ENCODE measurements at places on chromosomes 13 and 19.

DNA sequence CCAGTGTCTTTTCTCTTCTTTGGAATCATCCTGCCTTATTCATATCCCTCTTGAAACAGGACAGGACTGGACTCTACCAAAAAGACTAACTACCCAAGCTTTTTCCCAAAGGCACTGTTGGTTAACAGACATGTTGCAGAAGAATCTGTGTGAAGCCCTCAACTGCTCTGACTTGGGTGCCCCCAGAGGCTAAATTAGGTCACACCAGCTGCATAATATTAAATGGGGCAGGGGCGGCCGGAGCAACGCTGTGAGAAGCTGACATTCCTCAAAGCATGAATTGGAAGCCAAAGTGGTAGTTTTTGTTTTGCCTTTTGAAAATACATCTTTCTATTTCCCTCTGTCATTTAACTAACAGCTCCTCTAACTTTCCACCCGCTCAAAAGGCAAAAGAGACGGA is 185.9 kb downstream of the LHFPL6 start:
- no peak for DNase-seq

GRCh38 chr13:40337651-40338050 is 328.8 kb downstream of the FOXO1 start:
- DNase-seq, result no peak

- DNase-seq, result no peak
Measured at GRCh38 chr13:73060251-73061160, 1.7 kb downstream of the KLF5 start.

- no peak for DNase-seq
Measured at GRCh38 chr13:33017323-33017929, 1.2 kb downstream of the KL start.

GRCh38 chr13:76837801-76838200 is 48.4 kb downstream of the KCTD12 start:
- DNase-seq, result no peak

- no peak for DNase-seq
Measured at GRCh38 chr13:72757792-72758535, 23.7 kb downstream of the DIS3 start.

DNA sequence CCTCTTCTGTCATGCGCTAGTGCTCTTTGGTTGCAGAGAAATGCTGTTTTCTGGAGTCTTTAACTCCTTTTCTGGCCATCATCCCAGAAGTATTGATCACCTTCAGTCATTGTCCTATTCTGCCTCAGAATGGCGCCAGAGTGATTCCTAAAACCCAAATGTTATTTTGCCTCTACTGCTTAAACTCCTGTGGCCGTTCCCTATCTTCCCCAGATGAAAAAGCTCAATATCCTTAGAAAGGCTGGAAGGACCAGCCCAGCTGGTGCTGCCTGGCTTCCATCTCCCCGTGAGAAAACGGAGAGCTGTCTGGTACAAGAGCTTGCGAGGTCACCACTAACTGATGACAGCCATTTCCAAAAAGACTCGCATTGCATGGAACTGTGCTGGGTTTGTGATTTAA is 179.1 kb downstream of the RBM26 start:
- no peak for DNase-seq

- DNase-seq, result peak; percentile 23
Measured at GRCh38 chr19:6065685-6066374, 44.5 kb downstream of the RFX2 start.

GRCh38 chr19:996051-996838 is 4.0 kb upstream of the GRIN3B start:
- DNase-seq, result no peak

- no peak for DNase-seq
Measured at GRCh38 chr13:113324398-113324797, 27.4 kb downstream of the LAMP1 start.

DNA sequence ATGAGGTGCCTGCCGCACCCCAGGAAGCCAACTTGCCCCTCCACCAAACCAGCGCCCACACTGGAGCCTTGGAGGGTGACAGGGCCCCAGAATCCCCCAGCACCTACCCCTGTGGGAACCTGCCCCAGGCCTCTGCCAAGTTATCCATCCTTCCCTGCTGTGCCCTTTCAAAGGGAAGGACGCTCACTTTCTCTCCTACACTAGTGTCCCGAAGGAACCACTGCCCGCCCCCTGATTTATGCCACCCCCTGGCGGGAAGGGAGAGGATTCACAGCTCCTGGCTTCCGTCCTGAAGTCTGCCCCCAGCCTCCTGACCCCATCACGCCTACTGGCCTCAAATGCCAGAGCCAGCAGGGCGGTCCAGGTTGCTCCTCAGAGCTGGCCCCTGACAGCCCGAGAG is 1.4 kb downstream of the EVI5L start:
- no peak for DNase-seq

- DNase-seq, result no peak
Measured at GRCh38 chr19:34676697-34677385, at the start of gene SCGB2B2. Gene SCGB2B2 (minus strand): TSS chr19:34677159. CDS start chr19:34594563, 82,596 bp downstream.

GRCh38 chr19:46665072-46665471 is 4.1 kb upstream of the DACT3 start:
- DNase-seq, result no peak

DNA sequence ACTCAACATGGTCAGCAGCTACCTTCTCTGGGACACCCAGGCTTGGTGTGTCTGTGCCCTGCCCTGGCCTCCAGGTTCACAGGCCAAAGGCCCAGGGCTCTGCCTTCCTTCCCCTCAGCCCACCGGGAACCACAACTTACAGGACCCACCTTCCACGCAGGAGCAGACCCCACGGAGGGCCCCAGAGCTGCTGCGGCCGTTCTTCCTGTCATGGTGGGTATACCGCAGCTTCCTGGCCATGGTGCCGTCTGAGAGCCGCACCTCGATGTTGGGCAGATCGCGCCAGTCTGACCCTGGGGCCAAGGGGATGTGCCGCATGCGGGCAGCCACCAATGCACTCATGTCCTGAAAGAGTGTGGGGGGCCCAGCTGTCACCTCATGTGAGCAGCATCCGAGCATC is 17.2 kb upstream of the EIF3G start:
- DNase-seq, result no peak

- no peak for DNase-seq
Measured at GRCh38 chr19:50203281-50204080, at the start of gene MYH14. Gene MYH14 (plus strand): TSS chr19:50203622. CDS start chr19:50210366, 6,744 bp downstream.

- DNase-seq, result no peak
Measured at GRCh38 chr19:31112158-31112557, 237.1 kb downstream of the TSHZ3 start.

DNA sequence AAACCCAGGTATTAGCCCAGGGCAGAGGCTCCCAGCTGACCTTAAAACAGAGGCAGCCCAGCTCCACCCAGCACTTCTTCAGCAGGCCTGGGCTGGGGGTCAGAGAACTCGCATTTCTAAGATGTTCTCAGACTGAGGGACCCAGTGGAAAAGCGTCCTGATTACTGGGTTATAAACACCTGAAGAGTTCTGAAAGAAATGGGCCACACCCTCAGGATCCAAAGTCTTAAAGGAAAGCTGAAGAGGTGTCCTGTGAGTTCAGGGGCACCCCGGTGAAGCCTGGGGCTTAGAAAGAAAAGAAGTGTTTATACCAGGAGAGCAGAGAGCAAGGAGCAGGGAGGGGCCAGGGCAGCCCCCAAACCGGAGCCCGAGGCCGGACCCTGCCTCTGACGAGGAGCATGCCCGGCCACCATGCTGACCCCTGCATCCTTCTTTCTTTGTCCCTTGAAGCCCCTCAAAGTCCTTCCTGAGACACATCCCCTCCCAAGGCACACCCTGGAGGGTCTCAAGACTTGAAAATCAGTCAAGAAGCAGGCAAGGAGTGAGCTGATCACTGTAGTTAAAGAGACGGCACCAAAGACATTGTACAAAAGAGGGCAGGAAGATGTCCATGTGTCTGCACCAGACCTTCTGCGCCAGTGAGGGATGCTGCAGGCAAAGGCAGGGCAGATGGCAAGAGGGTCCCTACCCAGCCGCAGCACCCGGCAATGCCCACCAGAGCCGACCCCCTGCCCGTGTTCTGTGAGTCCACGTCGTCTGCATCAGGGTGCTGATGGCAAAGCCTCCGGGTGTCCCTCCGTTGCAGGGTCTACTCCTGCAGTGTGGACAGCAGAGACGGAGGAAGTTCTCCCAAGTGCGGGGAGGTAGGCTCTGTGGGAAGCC is 10.6 kb upstream of the RAB20 start:
- no peak for DNase-seq

- DNase-seq, result no peak
Measured at GRCh38 chr13:31111136-31111535, 50.6 kb downstream of the HSPH1 start.

DNA sequence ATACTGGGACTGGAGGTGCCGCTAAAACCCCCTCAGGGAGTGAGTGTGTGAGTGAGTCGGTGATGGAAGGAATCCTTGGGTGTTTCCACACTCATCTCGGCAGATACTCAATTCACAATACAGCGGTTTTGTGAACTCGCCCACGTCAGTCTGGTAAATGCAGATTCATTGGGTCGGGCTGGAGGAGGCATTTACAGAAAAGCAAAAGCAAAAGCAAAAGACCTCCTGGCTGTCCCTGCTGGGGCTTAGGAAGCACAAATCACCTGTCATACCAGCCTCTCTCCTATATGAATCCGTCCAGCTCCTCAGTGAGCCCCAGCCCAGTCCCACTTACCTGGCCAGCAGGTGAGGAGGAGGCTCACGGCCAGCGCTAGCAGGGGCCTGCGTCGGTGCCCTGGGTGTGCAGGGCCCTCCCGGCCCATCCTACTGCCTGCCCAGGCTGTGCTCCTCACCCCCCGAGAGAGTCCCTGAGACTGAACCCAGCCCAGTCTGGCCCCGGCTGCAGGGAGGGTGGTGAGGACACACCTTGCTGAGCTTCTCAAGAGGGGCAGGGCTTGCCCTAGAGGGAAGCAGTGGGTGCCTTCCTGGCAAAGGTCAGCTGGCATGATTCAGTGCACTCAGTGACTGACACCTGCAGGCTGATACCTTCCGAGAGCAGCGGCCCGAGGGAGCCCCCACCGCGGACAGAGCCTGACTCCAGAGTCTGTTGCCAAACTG is at the start of gene MUC16:
Gene MUC16, minus strand, starts transcription at position 475 of the 717 bp plus-strand sequence.
- DNase-seq, result no peak

DNA sequence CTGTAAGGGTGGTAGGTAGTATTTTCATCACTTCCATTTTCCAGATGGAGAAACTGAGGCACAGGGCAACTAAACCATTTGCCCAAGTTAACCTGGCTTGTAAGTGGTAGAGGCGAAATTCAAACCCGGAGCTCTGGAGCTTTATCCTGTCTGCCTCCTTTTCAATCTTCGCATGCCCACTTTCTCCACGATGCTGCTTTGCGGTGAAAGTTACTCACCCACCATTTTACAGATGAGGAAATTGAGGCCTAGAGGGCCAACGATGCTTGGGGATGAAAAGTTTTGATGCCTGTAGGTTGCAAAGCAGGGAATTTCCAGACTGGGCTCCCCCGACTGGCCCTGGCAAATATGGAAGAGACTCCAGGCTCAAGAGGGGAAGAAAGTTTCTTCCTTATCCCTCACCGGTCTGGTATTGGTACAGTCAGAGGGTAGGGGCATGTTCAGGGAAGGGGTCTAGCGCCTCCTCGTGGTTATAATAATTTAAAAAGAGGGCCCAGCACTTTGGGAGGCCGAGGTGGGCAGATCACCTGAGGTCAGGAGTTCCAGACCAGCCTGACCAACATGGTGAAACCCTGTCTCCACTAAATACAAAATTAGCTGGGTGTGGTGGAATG is 1.9 kb upstream of the SH2D3A start:
- DNase-seq, result no peak

GRCh38 chr13:32224916-32225315 is 90.2 kb downstream of the ZAR1L start:
- no peak for DNase-seq

DNA sequence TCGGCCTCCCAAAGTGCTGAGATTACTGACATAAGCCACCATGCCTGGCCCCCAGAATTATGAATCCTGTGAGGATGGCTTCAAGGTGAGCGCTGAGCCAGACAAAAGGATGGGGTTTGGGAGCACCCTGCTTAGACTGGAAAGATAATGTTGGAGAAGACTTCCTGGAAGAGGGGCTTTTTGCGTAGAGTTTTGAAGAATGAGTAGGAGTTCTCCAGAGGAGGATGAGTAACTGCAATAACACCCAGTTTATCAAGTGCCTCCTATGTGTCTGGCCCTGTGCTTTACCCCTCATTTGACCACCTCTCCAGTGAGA is 641 bp upstream of the GDF15 start:
- no peak for DNase-seq

GRCh38 chr13:48775804-48776203 is 122.1 kb downstream of the CYSLTR2 start:
- no peak for DNase-seq

DNA sequence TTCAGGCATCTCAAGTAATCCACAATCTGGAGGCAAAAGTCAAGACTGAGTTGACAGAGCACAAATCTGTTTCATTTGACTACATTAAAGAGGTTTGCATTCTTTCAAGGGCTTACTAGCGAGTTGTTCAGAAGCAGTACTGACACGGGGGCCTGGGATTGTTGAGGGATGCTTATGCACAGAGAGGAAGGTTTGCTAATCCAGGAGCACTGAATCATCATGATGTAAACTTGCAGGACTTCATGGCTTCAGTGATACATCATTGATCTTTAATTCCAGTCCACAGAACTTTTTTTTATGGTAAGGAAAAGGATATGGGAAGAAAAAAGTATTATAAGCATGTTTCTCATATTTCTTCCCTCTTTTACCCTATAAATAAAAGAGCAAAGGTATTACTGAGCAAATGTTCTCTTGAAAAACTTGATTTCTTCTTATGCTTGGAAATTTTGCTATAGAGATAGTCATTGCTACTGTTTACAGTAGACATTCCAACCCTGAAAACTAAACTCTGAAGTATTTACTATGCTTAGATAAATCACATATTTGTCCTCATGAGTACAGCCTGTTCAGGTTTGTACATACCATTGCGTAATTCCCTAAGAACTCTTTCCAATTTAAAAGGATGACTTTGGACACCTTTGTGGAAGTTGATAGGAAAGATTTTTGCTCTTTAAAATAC is 65.8 kb upstream of the KPNA3 start:
- no peak for DNase-seq

GRCh38 chr19:5054551-5055456 is 85.9 kb downstream of the KDM4B start:
- no peak for DNase-seq

- no peak for DNase-seq
Measured at GRCh38 chr19:18176367-18177310, 3.0 kb downstream of the IFI30 start.

- DNase-seq, result no peak
Measured at GRCh38 chr19:8910775-8911414, 78.7 kb downstream of the MBD3L1 start.

DNA sequence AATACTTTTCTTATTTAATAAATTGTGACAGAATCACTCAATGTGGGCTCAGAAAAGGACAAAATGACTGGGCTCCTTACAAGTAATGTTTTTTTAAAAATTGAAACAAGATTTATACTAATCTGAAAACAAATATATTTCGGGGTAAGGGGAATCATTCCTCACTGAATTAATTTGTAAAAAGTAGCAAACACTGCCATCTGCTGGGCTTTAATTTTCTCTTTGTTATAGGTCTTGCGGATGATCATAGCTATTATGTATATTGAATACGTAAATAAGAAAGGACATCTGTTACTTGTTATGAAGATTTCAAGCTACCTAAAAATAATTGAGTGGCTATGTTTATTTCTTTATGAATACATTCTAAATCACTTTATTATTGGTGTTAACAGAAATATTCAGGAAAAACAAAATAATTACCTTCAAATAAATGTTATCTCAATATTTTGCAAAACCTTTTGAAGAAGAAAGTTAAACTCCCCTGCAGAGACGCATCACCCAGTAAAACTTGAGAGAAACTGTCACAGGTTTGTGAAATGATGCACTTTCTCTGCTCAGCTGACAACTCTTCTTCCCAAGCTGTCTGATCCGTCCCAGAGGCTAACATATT is 17.8 kb upstream of the ENOX1 start:
- DNase-seq, result no peak

- DNase-seq, result no peak
Measured at GRCh38 chr19:2014131-2014571, 1.4 kb downstream of the BTBD2 start.

- DNase-seq, result no peak
Measured at GRCh38 chr13:78780708-78781107, 121.8 kb upstream of the OBI1 start.

Measured in stimulated activated CD8-positive, alpha-beta memory T cell treated with anti-CD3 and anti-CD28 coated beads, Interleukin-4, amount 100 ng/mL, for 4 hours (primary cell).